ENCODE measurements at places on chromosomes 7 and 10. TPM values are rescaled to one million over a fixed set of nuclear protein-coding genes. Genes with fewer than 3 reads are reported as not detected.

- H3K27me3 ChIP-seq, result no peaks in the 10 kb centered on the region
- H3K27ac ChIP-seq, result no peak overlapping the region
- no peaks in the 10 kb centered on the region for H3K4me1 ChIP-seq
- DNase-seq, result no peak
- no peak overlapping the region for H3K4me3 ChIP-seq
- no peaks in the 10 kb centered on the region for H3K36me3 ChIP-seq
These were observed 8.4 kb upstream of the URGCP start for GRCh38 chr7:43914795-43915194.

DNA sequence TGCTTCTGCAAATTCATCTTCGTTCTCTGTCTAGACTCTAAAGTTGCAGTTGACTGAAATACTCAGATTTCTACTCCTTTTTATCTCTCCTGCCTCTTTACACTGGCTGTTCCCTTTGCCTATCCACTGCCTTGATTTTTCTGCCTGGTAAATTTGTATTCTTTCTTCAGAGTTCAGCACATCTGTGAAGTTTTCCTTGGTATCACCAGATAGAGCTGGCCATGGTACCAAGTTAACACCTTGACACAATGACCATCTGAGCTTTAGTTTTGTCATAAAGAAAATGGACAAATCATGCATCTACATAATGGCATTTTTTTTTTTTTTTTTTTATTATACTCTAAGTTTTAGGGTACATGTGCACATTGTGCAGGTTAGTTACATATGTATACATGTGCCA, 143.0 kb downstream of the PPP1R3A start:
- no peaks in the 10 kb centered on the region for H3K27me3 ChIP-seq
- no peak overlapping the region for H3K27ac ChIP-seq
- H3K4me3 ChIP-seq, result no peak overlapping the region
- H3K4me1 ChIP-seq, result peaks cover 5% of the 10 kb centered on the region
- H3K36me3 ChIP-seq, result no peaks in the 10 kb centered on the region

DNA sequence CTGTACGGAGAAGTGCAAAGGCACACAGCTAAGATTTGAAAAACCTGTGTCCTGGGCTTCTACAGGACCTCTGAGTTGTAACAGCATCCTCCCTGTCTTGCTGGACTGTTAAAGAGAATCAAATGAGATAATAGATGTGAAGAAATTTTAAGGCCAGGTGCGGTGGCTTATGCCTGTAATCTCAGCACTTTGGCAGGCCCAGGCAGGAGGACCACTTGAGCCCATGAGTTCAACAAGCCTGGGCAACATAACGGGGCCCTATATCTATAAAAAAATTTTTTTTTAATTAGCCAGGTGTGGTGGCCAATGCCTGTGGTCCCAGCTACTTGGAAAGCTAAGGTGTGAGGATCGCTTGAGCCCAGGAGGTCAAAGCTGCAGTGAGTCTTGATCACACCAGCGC, 2.9 kb upstream of the ARHGAP21 start:
- no peaks in the 10 kb centered on the region for H3K4me1 ChIP-seq
- no peak overlapping the region for H3K4me3 ChIP-seq
- H3K27ac ChIP-seq, result no peak overlapping the region

- H3K36me3 ChIP-seq, result no peaks in the 10 kb centered on the region
- no peaks in the 10 kb centered on the region for H3K27me3 ChIP-seq
- no peak overlapping the region for H3K4me3 ChIP-seq
- H3K4me1 ChIP-seq, result no peaks in the 10 kb centered on the region
- DNase-seq, result no peak
These were observed 205.2 kb upstream of the GHITM start for GRCh38 chr10:83934062-83934461.

GRCh38 chr10:28680358-28680752, 3.0 kb downstream of the BAMBI start:
- peak overlapping the region; percentile 99 for H3K27ac ChIP-seq
- DNase-seq, result no peak
- H3K4me3 ChIP-seq, result peak overlapping the region; percentile 99
- peaks cover 25% of the 10 kb centered on the region for H3K4me1 ChIP-seq

- no peak for DNase-seq
- no peaks in the 10 kb centered on the region for H3K4me1 ChIP-seq
- H3K36me3 ChIP-seq, result no peaks in the 10 kb centered on the region
These were observed 65.2 kb upstream of the TM9SF3 start for GRCh38 chr10:96651998-96652431.

DNA sequence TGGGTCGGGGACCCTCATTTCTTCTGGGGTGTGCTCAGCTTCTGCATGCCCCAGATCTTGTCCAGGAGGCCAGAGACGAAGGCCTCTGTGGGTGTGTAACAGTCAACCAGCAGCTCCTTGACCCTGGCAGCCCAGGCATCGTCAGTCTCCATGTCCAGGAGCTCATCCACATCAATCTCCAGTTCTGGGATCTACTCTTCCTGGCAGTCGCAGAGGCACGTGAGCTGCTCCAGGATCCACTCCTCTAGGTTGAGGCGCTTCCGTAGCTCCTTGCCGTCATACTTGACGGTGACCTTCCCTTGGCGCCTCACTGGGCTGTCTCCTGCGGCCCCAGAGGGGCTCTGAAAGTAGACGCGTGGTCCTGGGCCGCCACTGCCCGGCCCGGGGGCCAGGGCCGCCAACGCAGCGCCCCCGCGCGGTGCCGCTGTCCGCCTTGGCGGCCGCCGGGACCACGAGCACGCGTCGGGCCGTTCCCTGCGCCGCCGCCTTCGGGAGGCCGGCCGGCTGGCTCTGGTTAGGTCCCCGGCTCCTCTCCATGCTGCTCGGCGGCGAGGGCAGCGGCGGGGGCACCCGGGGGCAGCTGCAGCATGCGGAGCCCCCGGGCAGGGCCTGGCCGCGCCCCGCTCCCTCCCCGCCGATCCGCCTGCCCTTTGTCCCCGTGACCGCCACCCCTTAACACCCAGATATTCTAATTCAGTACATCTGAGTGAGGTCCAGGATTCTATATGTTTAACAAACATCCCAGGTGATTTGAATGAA, 170.5 kb downstream of the SEPTIN7 start:
- H3K27me3 ChIP-seq, result no peaks in the 10 kb centered on the region
- H3K4me3 ChIP-seq, result no peak overlapping the region
- DNase-seq, result peak; percentile 38
- H3K36me3 ChIP-seq, result no peaks in the 10 kb centered on the region
- H3K27ac ChIP-seq, result no peak overlapping the region
- H3K4me1 ChIP-seq, result no peaks in the 10 kb centered on the region

DNA sequence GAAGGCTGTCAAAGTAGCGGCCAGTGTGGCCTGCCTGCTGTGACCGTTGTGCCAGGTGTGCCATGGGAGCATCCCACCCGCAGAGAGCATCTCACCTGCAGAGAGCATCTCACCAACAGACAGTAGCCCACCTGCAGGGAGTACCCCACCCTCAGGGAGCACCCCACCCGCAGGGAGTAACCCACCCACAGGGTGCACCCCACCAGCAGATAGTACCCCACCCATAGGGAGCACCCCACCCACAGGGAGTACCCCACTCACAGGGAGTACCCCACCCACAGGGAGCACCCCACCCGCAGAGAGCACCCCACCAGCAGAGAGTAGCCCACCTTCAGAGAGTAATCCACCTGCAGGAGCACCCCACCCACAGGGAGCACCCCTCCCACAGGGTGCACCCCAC, 476.5 kb downstream of the TCERG1L start:
- DNase-seq, result no peak
- no peak overlapping the region for H3K27ac ChIP-seq
- no peaks in the 10 kb centered on the region for H3K4me1 ChIP-seq
- no peak overlapping the region for H3K4me3 ChIP-seq
- H3K27me3 ChIP-seq, result no peaks in the 10 kb centered on the region
- H3K36me3 ChIP-seq, result no peaks in the 10 kb centered on the region

- peak; percentile 96 for DNase-seq
- no peak overlapping the region for H3K27ac ChIP-seq
- H3K36me3 ChIP-seq, result no peaks in the 10 kb centered on the region
These were observed 104.4 kb upstream of the ZNF92 start for GRCh38 chr7:65269150-65269856.

DNA sequence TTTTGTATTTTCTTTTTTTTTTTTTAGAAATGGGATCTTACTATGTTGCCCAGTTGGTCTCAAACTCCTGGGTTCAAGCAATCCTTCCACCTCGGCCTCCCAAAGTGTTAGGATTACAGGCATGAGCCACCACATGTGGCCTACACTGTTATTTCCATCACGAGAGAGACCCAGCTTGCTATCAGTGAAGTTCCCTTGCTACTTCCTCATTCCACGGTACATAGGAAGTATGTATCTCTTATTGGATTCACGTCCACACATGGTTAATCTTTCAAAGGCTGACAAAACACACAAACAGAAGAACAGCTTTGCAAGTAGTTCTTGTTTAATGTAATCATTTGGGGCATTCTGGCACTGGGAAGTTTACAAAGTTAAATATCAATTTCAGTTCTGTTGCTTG, 50.9 kb downstream of the DCLRE1A start:
- H3K27me3 ChIP-seq, result peaks cover 22% of the 10 kb centered on the region
- no peak for DNase-seq
- H3K4me1 ChIP-seq, result no peaks in the 10 kb centered on the region

DNA sequence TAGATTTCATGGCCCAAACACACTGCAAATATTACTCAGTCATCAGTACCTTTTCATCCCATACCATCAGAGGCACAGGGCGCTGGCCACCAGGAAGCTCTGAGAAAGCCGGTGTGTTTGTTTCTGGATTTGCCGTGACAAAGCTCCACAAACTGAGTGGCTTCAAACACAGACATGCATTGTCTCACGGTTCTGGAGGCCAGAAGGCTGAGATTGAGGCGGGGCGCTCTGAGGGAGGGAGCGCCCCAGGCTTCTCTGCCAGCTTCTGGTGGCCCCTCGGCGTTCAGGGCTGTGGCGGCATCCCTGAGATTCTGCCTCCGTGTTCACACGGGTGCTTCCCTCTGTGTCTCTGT, 3.7 kb upstream of the TTYH3 start:
- no peak overlapping the region for H3K4me3 ChIP-seq
- no peak for DNase-seq
- H3K4me1 ChIP-seq, result peaks cover 1% of the 10 kb centered on the region
- H3K27ac ChIP-seq, result no peak overlapping the region
- no peaks in the 10 kb centered on the region for H3K36me3 ChIP-seq

- H3K27ac ChIP-seq, result no peak overlapping the region
- no peaks in the 10 kb centered on the region for H3K4me1 ChIP-seq
- no peak for DNase-seq
- H3K36me3 ChIP-seq, result no peaks in the 10 kb centered on the region
- no peak overlapping the region for H3K4me3 ChIP-seq
- no peaks in the 10 kb centered on the region for H3K27me3 ChIP-seq
These were observed 88.8 kb upstream of the TNS3 start for GRCh38 chr7:47670729-47671128.

DNA sequence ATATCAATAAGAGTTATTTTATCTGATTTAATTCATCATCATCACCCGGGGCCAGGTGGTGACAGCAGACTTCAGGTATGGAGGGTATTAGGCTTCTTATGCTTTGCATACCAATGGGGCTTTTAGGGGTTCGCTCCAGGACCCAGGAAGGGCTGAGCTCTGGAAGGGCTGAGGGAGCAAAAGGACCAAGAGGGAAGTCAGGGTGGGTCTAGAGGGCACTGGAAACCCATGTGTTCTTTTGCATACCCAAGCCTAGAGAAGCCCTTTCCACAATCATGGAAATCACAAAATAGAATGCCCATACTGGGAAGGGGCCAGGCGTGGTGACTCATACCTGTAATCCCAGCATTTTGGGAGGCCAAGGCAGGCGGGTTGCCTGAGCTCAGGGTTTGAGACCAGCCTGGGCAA, 30.9 kb upstream of the VCL start:
- H3K27ac ChIP-seq, result peak overlapping the region; percentile 100
- DNase-seq, result no peak
- H3K4me1 ChIP-seq, result peaks cover 26% of the 10 kb centered on the region
- H3K36me3 ChIP-seq, result no peaks in the 10 kb centered on the region
- H3K4me3 ChIP-seq, result no peak overlapping the region
- H3K27me3 ChIP-seq, result no peaks in the 10 kb centered on the region

DNA sequence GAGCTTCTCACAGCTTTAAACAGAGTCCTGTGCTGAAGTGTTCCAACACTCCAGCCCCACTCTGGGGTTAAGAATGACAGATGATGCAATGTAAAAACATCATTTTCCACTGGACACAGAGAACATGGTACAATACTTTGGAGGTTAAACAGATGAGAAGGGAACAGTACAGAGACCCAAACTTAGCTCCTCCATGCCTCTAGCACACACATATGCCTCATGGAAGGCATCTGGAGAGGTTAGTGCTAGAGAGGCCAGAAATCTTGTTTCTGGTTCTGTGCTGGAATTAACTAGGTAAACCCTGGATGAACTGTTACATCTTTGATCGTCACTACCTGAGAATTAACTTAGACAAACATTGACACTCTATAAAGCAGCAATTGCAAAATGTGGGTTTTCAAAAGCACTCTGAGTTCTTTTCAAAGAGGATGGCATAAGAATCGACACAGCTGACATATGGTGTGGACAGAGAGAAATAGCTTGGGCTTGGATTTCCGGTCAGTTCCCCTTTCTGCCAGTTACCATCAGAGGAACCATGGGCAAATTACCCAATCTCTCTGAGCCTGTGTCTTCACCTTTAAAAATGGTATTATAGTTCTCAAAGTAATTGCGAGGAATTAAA, 81.9 kb downstream of the KCNMA1 start:
- no peak overlapping the region for H3K27ac ChIP-seq
- H3K4me1 ChIP-seq, result peaks cover 3% of the 10 kb centered on the region
- H3K27me3 ChIP-seq, result no peaks in the 10 kb centered on the region
- no peak overlapping the region for H3K4me3 ChIP-seq
- no peak for DNase-seq
- no peaks in the 10 kb centered on the region for H3K36me3 ChIP-seq

DNA sequence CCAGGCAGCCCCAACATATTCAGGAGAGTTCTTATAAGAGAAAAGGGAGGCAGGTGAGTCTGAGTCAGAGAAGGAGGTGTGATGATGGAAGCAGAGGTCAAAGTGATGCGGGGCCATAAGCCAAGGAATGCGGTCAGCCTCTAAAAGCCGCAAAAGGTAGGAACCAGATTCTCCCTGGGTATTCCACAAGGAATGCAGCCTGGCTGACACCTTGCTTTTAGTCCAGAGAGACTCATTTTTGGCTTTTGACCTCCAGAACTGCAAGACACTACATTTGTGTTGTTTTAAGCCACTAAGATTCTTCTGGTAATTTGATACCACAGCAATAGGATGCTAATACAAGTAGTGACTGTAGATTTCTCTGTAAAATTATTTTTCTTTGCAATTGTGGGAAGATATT, 151.5 kb upstream of the EEPD1 start:
- no peak overlapping the region for H3K4me3 ChIP-seq
- no peaks in the 10 kb centered on the region for H3K27me3 ChIP-seq
- H3K36me3 ChIP-seq, result no peaks in the 10 kb centered on the region
- DNase-seq, result no peak

The HTR5A gene
- not detected for total RNA-seq

The OPALIN gene
- not detected for total RNA-seq

The DLX6 gene
- not detected for total RNA-seq

The C10orf67 gene
- total RNA-seq, result 0.11 TPM

The FAM25C gene
- not detected for total RNA-seq
